ENCODE measurements at places on chromosomes 3 and 15.

- no peak for DNase-seq
Measured at GRCh38 chr3:27927882-27928281, 205.8 kb upstream of the EOMES start.

DNA sequence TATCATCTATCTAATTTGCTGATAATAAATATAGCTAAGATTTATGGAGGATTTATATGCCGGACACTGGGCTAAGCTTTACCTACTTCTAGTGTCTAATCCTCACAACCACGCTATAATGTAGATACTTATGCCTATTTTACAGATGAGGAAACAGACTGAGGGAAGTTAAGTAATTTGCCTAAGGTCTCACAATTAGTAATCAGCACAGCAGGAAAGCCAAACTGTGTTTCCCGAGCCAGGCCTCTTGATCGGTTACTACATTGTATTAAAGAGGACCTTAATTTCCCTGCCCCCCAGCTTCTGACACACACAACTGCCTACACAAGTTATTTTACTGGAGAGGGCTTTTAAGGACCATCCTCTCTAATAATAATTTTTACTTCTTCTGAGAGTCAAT is 40.9 kb downstream of the ONECUT1 start:
- no peak for DNase-seq

DNA sequence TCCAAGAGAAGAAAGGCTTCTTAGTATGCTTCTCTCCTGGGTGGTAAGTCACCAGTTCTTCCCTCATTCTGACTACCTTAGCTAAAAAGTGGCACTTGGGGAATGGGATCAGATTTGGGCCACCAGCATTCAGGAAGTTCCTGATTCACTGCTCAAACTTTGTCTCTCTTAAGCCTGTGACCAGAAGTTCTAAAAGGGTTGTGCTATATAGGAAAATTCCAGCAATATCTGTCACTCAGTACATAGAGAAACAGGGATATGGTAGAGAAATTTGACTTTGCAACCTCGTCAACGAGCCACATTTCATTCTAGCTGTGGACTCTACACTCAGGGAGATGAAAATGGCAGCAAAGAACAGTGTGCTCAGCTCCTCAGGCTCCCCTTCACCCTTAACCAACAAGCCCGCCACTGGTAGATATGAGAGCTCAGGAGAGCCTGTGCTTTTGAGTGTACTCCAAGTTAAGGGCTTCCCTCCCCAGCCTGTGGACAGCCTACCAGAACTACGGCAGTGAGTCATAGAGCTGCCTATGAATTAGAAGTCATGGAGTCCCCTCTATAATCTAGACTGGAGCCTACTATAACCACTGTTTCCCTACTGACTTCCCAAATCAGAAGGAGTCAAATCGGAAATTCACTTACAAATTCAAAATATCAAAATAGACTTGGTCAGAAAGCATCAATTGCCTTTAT is 52.6 kb upstream of the MYO5C start:
- DNase-seq = no peak

GRCh38 chr3:99639579-99639978 is 1.2 kb downstream of the COL8A1 start:
- no peak for DNase-seq

DNA sequence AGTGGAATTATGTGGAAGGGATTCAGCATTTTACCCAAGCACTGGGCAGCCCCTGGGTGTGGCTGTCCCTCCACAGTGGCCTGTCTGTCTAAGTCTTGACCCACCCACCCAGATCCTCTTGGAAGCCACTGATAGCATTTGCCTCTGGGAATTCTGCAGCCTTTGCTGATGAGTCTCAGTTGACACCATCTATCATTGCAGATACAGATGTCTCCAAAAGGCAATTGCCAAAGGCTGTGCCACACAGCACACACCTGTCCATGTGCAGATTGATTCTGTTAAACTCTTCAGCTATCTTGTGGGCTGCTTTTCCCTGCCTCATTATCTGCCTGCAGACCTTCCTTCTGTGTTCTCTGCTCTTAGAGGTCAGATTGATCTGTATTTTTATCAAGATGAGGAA is 18.1 kb downstream of the CX3CR1 start:
- DNase-seq = no peak

Measured in NCI-H345 (cell line).